BJ (cell line): ENCODE measurements at places on chromosomes 13 and 19.

DNA sequence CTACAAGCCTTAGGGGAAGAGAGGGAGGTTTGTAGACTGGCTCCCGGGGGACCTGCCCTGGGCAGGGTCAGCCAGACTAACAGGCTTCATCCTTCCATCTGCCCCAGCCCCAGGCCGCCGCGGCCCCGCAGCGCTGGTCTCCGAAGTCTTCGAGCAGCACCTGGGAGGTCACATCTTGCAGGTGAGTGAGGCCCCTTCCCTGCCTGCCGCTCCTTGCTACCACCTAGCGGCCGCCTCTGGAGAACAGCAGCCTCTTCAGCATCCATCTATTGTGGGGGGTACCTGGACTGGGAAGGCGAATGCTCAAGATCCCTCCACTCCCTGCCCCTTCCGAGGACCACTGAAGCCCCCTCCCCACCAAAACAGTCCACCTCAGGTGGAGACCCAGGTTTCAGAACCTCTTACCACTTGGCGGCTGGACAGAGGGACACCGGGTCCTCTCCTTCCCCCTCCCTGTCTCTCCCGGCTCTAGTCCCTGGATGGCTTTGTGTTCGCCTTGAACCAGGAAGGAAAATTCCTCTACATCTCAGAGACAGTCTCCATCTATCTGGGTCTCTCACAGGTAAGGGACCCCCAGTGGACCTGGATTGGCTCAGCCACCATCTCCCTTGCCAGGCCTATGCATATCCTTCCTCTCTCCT lies 12.7 kb downstream of the NPAS1 start:
- DNase-seq, result no peak

DNA sequence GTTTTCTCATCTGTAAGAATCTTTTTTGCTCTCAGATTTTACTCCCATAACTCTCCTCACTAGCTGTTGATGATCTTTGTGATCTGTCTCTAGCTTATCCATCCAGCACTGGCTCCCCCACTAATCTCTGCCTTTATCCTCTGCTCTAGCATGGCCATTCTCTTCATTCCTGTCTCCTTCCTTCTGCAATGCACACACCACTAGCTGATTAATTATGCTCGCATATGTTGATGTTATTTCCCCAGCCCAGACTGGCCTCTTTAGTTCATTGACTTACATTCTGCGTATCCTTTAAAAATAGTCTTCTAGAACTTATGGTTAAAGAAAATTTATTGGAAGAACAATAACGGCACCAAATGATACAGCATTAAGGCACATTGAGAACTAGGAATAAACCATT lies 52.5 kb downstream of the DGKH start:
- DNase-seq, result no peak

DNA sequence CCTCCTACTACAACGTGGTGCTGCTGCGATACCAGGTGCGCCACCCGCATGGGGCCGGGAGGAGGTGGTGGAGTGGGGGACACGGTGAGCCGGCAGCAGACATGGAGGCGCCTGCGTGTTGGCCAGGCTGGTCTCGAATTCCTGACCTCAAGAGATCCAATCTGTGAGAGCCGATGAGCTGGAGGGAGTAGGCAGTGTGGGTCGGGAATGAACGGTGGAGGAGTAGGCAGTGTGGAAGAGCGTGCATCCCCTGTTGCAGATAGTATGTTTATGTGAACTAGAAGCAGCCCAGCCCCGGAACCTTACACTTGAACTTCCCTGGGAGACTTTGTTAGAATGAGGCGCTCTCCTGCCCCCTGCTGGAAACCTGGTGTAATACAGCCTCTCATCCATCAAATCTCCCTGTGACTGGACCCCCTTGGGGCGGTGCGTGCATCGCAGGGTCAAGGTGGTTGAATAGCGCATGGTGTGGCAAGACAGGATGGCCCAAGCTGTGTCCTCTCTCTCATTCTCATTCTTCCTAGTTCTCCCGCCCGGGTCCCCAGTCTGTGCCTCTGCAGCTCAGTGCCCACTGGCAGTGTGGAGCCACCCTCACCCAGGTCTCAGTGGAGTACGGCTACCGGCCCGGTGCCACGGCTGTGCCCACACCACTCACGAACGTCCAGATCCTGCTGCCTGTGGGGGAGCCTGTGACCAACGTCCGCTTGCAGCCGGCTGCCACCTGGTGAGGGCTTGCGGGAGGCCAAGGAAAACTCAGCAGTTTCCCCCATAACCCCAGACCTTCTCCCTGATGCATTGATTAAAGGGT lies 10.5 kb upstream of the B3GNT3 start:
- no peak for DNase-seq

GRCh38 chr13:109761695-109762094 lies 24.7 kb downstream of the IRS2 start:
- no peak for DNase-seq

DNA sequence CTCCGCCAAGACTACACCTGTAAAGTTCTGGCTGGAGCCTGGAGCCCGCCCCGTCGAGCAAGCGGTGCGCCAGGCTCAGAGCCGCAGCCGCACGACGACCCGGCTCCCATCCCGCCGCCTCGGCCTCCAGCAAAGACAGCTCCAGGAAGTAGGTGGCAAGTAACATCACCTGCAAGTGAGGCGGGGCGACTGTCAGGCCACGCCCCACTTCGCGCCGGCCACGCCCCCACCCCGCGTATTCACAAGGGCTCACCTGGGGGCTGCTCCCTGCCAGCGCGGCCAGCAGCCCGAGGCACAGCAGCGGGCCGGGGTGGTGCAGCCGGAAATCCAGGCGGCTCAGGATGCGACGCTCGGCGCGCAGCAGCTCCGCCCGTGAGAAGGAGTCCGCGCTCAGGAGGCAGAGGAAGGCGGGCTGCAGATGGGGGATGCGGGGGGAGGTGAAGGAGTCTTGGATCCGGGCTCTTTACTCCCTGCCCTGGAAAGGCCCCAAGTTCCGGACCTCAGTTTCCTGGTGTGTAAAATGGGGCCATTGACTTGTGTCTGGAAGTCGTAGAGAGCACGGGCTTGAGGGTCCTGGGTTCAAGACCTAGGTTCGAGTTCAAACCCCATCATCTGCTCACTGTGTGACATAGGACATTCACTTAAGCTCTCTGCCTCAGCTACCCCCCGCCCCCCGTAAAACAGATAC lies 3.2 kb downstream of the CCNP start:
- no peak for DNase-seq

GRCh38 chr13:75704927-75705288 lies 68.8 kb downstream of the LMO7 start:
- DNase-seq, result no peak

DNA sequence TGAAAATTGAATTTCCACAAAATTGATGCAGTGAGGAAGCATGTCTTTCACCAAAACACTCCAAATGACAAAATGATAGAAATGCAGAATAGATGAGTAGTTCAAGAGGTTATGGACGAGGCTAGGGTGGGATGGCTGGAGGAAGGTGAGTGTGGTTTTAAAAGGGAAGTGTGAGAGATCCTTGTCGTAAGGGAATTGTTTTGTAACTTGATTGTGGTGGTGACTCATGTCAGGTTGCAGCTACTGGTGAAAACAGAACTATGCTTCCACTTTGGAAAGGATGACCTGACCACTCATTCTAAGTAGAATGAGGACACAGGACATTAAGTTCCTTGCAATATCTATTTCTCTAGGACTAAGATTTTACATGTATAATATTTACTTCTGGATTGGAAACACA lies 345.7 kb downstream of the MTUS2 start:
- DNase-seq, result no peak

GRCh38 chr13:89627996-89628395 lies 1719.5 kb upstream of the MIR17HG start:
- DNase-seq, result no peak

DNA sequence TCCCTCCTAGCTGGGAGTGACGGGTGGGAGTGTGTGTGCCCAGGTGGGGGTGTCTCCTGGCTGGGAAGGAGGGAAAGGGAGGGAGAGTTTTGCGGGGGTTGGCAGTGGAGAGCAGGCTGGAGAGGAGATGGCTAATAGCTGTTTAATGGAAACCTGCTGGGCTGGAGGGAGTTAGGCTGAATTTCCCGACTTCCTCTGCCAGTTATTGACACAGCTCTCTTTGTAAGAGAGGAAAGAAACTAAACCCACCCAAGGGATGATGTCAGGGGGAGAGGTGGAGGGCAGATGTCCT lies 10.2 kb upstream of the ILF3 start:
- no peak for DNase-seq

- DNase-seq, result no peak
Observed at GRCh38 chr19:50451223-50451534, 18.5 kb downstream of the MYBPC2 start.

DNA sequence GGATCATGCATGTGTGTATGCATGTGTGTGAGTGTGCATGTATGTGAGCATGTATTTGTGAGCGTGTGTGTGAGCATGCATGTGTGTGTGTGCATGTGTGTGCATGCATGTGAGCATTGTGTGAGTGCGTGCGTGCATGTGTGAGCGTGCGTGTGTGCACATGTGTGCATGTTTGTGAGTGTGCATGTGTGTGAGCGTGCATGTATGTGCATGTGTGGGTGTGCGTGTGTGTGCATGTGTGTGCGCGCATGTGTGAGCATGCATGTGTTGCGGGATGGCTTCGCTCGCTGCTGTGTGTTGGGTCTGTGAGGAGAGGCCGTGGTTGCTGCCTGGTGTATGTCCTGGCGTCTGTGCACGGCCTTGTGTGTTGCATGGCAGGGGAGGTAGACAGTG lies 32.4 kb downstream of the PAK4 start:
- DNase-seq, result no peak

GRCh38 chr13:46378411-46378810 lies 8.6 kb downstream of the RUBCNL start:
- no peak for DNase-seq

DNA sequence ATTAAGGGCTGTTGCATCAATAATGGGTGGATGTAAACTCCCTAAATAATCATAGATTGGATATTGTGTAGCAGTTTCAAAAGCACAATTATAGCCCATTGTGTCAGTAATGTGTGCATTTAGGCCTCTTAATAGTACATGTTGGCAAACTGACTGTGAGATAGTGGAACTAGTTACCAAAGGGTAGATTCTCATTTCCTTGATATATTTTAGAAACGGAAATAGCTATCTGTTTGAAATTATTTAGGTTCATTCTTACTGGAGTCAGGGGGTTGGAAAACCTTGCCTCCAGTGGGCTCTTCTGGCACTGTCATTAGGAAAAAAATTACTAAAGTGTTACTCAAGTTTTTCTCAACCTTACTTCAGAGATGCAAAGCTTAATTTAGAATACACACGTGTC lies 1074.9 kb downstream of the PCDH17 start:
- DNase-seq, result no peak

DNA sequence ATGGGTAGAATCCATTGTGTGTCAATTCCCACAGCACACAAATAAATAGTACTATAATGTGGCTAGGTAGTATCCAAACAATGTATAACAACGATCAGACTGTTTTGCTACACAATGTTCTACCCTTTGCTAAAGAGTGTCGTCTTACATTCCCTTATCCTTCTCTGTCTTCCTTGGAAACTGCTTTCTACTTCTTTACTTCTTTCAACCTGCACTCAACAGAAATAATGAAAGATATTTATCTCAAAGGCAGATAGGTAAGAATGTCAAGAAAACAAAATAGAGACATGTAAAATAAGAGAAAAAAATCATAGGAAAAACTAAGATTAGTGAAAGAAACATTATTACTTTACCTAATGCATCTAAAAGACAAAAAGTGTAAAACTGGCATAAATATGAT lies 814.7 kb downstream of the PCDH9 start:
- no peak for DNase-seq

DNA sequence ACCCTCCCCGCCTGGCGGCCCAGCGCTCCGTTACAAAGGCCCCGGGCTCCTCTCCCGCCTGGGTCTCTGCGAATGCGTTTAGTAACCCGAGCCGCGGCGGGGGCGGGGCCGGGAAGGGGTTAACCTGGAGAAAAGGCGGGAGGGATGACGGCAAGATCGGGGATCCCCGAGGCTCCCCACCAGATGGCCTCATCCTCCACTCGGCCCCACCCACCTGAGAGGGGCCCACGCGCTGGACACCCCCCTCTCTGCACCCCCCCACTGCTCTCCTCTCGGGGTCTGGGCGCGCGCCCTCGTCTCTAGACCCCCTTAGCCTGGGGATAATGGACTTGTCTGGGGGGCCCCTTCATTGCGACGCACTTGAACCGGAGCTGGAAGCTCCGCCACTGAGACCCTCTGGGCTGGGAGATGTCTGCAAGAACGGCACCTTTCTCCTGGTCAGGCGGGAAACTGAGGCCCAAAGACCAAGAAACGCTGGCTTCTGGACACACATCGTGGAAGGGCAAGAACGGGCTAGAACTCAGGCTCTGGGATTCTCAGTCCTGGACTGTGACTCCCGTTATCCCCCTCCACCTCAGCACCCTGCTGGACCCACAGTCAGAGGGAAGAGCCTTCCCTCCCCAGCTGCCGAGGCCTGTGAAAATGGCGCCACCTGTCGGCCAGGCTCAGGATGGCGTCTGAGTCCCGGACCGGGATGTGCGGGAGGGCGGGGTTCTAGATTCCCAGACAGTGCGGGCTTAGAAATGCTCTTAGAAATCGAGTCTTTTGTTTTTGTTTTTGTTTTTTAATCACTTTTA lies 2.9 kb upstream of the LTBP4 start:
- no peak for DNase-seq

- no peak for DNase-seq
Observed at GRCh38 chr19:54172471-54173358, at the start of gene TMC4. Gene TMC4, minus strand, starts transcription at chr19:54173160. Its CDS starts 43 bp downstream, at chr19:54173117.

GRCh38 chr13:92500192-92500591 lies 726.4 kb upstream of the GPC6 start:
- DNase-seq, result no peak

GRCh38 chr19:7848779-7849457 lies 18.9 kb downstream of the EVI5L start:
- no peak for DNase-seq

DNA sequence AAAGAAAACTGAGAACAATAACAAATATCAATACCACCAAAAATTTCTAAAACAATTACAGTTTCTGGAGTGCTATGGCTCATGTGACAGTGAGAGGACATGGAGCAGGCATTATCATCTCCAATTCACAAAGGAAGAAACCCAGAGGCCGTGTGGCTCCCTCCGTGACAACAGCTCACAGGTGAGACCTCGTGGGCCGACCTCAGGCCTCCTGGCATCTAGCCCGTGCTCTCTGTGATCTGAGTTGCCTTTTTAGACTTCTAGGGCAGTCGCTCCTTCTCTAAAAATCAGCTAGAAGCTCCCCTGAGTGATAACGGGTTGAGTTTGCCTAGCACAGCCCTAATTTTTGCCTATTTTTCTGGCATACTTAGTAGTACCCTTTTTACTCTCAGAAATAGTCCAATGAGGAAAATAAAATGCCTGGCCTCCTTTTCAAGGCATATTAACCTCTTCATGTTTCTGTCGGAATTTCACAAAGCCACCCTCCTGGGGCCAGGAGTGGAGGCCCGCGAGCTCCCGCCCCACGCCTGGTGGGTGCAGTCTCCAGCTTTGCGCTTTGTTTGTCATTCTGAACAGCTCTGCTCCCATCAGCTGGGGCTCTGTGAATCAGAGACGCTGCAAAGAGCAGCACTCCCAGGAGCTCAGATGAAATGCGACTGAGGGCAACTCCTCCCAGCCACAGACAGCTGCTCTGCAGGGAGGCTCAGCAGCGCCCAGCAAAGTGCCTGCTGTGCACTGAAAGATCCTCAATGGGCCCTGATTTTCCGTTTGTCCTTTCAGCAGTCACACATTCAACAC lies 292.5 kb downstream of the UQCRFS1 start:
- DNase-seq, result no peak
